ENCODE measurements at places on chromosomes 4 and X. TPM values are rescaled to one million over a fixed set of nuclear protein-coding genes. Genes with fewer than 3 reads are reported as not detected.

RRH gene
- not detected for total RNA-seq

CXorf49B gene
- not detected for total RNA-seq

ENPEP gene
- 1.4 TPM for total RNA-seq

TEX13C gene
- not detected for total RNA-seq

DNA sequence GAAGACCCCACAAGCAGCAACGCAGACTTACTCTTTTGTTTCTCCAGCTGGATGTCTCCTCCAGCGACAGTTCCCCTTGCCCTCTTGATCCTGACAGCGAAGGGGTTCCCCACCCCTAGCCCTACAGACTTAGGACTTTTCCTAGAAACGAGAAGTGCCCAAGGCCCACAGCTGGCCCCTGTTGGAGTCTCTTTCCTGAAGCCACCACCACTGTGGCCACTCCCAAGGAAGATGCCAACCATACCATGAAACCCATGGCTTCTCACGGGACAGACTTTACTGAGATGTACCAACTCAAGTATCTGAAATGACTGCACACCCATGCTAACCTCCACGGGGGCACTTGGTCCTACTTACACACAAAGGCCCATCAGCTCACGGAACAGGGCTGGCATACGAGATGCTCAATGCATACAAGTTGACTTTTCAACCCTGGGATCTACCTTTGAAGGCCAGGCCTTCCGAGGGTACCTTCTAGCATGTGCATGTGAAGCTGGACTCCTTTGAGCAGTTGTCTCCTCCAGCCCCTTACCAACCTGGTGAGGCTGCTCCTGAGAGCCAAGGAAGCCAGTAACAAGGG is 924 bp upstream of the IRAK1 start:
- no peaks in the 10 kb centered on the region for H3K27me3 ChIP-seq
- H3K36me3 ChIP-seq, result no peaks in the 10 kb centered on the region
- no peak for DNase-seq
- H3K4me3 ChIP-seq, result peak overlapping the region; percentile 65

GRCh38 chr4:174523025-174523693 is 871 bp upstream of the HPGD start:
- H3K27me3 ChIP-seq, result no peaks in the 10 kb centered on the region
- peak overlapping the region; percentile 81 for H3K27ac ChIP-seq
- no peaks in the 10 kb centered on the region for H3K36me3 ChIP-seq
- no peak for DNase-seq

- H3K4me1 ChIP-seq, result no peaks in the 10 kb centered on the region
- H3K27ac ChIP-seq, result no peak overlapping the region
- no peaks in the 10 kb centered on the region for H3K36me3 ChIP-seq
- no peak for DNase-seq
These were observed 177.4 kb downstream of the DCHS2 start for GRCh38 chr4:154314248-154314647.

GRCh38 chr4:8534611-8535010 is 45.6 kb upstream of the GPR78 start:
- no peak overlapping the region for H3K4me3 ChIP-seq
- H3K36me3 ChIP-seq, result no peaks in the 10 kb centered on the region
- no peak for DNase-seq
- H3K27ac ChIP-seq, result peak overlapping the region; percentile 61
- H3K27me3 ChIP-seq, result no peaks in the 10 kb centered on the region
- H3K4me1 ChIP-seq, result peaks cover 43% of the 10 kb centered on the region

DNA sequence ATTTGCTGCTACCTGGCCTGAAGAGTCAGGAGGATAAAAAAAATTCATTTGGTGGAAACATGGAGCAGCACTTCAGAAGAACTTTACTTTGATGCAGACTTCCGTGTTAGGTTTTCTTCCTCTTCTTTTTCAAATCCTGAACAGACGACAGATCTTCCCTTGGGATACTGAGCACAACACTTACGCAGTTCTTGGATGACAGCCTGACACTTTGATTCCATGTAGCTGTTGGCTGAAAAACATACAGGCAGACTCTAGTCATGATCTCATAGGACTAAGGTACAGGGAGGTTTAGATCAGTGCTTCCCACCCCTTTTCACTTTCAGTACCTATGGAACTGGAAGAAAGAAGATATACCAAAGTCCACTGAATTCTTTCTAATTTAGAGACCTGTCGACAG is 9.2 kb downstream of the CMC4 start:
- no peaks in the 10 kb centered on the region for H3K27me3 ChIP-seq
- peak overlapping the region; percentile 19 for H3K27ac ChIP-seq
- H3K36me3 ChIP-seq, result no peaks in the 10 kb centered on the region
- peaks cover 4% of the 10 kb centered on the region for H3K4me1 ChIP-seq

DNA sequence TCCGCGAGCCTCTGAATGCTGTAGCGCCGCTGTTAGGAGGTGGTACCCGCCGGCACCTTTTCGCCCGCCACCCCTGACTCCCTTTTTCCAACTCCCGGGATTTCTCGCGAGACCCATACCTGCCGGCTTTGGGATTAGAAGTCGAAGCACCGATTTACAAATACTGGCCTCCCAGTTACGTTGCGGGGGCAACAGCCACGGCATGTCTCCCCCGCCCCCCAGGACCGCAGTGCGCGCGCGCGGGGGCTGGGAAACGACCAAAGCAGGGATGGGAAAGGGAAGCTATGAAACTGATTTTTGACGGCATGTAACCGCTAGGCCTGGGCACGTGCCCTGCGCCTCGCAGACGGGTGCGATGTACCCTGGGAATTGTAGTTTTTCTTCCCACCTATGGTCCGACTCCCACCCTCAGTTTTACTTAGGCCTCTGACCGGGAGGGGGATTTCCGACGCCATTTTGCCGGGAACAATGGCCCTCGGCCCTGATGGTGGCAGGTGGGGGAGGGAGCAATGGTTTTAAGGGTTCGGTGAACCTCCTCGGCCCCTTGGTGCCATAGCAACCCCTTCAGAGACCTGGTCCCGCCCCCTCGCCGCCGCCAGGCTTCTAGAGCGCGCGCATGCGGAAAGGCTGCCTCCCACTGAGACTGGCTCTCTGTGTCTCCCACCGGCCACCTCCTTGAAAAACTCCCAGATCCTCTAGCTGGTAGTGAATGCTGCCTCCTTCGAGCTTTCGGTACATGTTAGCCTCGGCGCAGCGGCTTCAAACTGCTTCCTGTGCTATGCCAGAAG is 772 bp upstream of the WNK3 start:
- peak overlapping the region; percentile 53 for H3K4me3 ChIP-seq
- peak overlapping the region; percentile 71 for H3K27ac ChIP-seq
- H3K4me1 ChIP-seq, result no peaks in the 10 kb centered on the region
- no peaks in the 10 kb centered on the region for H3K36me3 ChIP-seq

DNA sequence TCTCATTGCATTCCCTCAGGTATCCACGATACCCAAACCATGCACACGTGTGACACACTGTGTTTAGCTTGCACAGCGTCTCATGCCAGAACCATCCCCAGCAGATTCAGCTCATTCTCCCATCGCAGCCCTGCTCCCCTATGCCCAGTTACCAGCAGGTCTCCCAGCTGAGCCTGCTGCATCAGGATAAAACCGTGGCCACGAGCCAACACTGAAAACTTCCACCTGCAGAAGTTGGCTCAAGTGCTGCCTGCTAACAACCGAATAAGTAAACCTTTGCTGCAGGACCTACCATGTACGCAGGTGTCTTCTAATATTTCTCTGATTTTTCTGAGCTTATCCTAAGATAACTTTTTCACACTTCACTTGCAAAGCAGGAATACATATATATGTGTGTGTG is 120.4 kb upstream of the STS start:
- no peaks in the 10 kb centered on the region for H3K36me3 ChIP-seq
- H3K27ac ChIP-seq, result no peak overlapping the region
- no peak overlapping the region for H3K4me3 ChIP-seq
- no peaks in the 10 kb centered on the region for H3K27me3 ChIP-seq
- no peaks in the 10 kb centered on the region for H3K4me1 ChIP-seq
- DNase-seq, result no peak

GRCh38 chr4:77488882-77489281 is 116.7 kb upstream of the CXCL13 start:
- H3K27ac ChIP-seq, result no peak overlapping the region
- H3K36me3 ChIP-seq, result no peaks in the 10 kb centered on the region
- peaks cover 7% of the 10 kb centered on the region for H3K4me1 ChIP-seq
- H3K27me3 ChIP-seq, result no peaks in the 10 kb centered on the region
- H3K4me3 ChIP-seq, result no peak overlapping the region

GRCh38 chr4:109049926-109050325 is 252.5 kb downstream of the COL25A1 start:
- no peak for DNase-seq
- no peaks in the 10 kb centered on the region for H3K27me3 ChIP-seq
- H3K36me3 ChIP-seq, result no peaks in the 10 kb centered on the region
- H3K27ac ChIP-seq, result no peak overlapping the region
- H3K4me3 ChIP-seq, result no peak overlapping the region

- H3K4me1 ChIP-seq, result no peaks in the 10 kb centered on the region
- H3K36me3 ChIP-seq, result no peaks in the 10 kb centered on the region
- no peaks in the 10 kb centered on the region for H3K27me3 ChIP-seq
- DNase-seq, result no peak
- H3K27ac ChIP-seq, result no peak overlapping the region
These were observed 221.3 kb downstream of the GPAT3 start for GRCh38 chr4:83757121-83757621.

DNA sequence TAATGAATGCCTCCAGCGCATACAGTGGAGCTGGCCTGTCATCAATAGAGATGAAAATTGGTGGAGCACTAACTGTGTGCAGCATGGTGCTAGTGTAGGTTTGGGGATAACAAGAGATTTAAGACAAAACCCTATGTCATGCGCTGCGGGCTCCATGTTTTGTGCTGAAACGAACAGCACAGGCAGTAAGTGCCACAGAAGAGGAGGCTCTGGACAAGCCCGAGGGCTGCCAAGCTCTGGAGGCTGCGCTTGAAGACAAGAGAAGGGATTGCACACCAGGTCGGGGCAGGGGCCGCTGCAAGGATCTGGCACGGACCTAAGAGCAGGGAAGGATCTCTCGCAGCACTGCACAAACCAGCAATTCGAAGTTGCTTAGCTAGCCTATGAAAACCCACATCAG is 35.5 kb downstream of the TENM3 start:
- no peak overlapping the region for H3K4me3 ChIP-seq
- H3K36me3 ChIP-seq, result no peaks in the 10 kb centered on the region
- H3K27ac ChIP-seq, result no peak overlapping the region
- peaks cover 14% of the 10 kb centered on the region for H3K4me1 ChIP-seq

DNA sequence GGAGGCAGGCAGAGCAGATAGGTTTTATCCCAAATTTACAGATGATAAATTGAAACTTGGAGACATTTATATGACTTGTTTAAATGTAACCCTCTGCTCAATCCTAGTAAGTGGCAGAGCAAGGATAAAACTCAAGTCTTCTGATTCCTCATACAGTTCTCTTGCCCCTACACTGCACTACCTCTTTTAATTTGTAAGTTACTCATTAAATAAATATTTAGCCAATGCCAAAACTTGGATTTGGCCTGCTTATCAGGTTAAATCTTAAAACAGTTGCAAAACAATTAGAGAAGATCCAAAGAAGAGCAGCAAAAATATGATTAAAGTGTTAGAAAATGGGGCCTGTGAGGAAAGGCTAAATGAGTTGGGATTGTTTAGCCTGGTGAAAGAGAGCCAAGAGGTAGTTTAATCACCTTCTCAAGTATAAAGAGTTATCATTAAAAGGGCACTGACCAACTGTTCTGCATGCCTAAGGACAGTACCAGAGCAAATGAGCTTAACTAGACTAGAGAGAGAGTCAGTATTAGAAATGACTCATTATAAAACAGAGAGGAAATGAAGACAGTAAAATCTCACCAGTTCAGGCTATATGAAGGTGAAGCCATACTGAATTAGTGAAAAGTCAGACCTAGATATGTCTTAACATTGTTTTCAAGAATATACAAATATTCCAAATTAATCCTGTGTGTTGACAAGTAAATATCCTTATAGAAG is 146.3 kb downstream of the GRIA3 start:
- no peak for DNase-seq
- H3K4me1 ChIP-seq, result no peaks in the 10 kb centered on the region
- H3K27ac ChIP-seq, result no peak overlapping the region

- no peaks in the 10 kb centered on the region for H3K36me3 ChIP-seq
- H3K27me3 ChIP-seq, result no peaks in the 10 kb centered on the region
- no peaks in the 10 kb centered on the region for H3K4me1 ChIP-seq
- no peak overlapping the region for H3K4me3 ChIP-seq
- DNase-seq, result no peak
These were observed 34.0 kb upstream of the PRR32 start for GRCh38 chrX:126785539-126785938.

DNA sequence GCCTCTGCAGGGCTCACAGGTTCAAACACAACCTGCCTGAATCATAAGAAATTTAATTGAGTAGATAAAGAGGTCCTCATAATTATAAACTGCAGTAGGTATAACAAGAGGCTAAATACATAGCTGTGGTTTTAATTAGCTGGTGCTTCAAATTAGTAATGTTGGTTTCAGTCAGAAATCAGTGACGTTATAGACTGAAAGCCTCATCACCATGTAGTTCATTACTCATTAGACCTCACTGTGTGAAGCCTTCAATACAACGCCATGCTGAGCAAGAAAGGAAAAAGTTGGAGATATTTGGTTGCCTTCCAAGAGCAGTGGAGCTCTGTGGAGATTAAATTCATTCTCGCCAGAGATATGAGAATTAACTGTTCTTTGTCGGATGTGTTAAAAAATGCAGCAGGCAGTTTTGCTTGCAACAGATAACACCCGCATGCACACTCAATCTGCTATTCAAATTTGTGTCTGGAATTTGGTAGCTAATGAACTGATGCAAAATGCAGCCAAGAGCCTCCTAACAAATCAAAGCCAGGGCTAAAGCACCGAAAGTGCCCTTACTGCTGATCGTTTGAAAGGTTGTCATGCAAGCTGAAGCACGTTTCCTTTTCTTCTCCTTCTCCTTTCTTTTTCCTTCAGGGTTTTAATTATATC is 148.9 kb downstream of the AFF2 start:
- no peak overlapping the region for H3K4me3 ChIP-seq
- H3K27me3 ChIP-seq, result no peaks in the 10 kb centered on the region
- DNase-seq, result no peak
- no peaks in the 10 kb centered on the region for H3K4me1 ChIP-seq
- no peaks in the 10 kb centered on the region for H3K36me3 ChIP-seq

- H3K27me3 ChIP-seq, result no peaks in the 10 kb centered on the region
- H3K27ac ChIP-seq, result no peak overlapping the region
- DNase-seq, result no peak
- no peaks in the 10 kb centered on the region for H3K4me1 ChIP-seq
These were observed 876.5 kb upstream of the INTU start for GRCh38 chr4:126756050-126756829.

Measured in sigmoid colon (tissue), 7 donors.